Pancreas (tissue), 10 donors: ENCODE measurements at places on chromosomes 6 and 20.
A peak's percentile ranks its signal among the peaks of the same experiment; 100 is the strongest.

- no peak for DNase-seq
Measured at GRCh38 chr6:74814440-74814839, 391.4 kb downstream of the COL12A1 start.

DNA sequence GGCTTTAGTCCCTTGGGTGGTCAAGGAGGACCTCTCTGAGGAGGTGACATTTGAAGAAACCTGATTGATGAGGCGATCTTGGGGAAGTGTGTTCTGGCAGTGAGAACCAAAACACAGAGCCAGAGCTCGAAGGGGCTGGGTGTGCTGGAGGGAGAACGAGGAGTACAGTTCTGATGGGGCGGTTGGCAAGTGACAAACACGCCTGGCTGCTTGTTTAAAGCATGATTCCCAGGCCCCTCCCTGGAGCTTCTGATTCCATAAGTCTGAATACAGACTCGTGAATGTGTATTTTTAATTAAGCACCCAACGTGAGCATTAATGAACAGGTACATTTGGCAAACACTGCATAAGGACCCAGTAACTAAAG lies 886 bp upstream of the NFATC2 start:
- peak; percentile 13 for DNase-seq

DNA sequence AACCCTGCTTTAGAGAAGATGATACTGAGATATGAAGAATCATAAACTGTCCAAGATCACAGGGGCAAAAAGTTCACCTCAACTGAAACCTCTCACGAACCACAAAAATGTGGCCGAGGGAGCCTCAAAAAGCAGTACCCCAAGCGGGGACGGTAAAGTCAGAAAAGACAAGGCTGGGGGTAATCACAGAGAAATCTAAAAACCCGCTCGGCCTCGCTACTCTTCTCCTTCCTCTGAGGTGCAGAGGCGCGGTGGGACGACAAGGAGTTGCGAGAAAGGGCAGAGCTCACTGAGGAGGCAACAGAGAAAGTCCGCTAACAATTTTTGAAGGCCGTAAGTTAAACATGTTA lies 356 bp upstream of the IRAK1BP1 start:
- no peak for DNase-seq

GRCh38 chr20:20079102-20079784 lies 26.9 kb downstream of the CFAP61 start:
- no peak for DNase-seq
